ENCODE measurements at places on chromosomes 2 and 18. TPM values are rescaled to one million over a fixed set of nuclear protein-coding genes. Genes with fewer than 3 reads are reported as not detected.
A peak's percentile ranks its signal among the peaks of the same experiment; 100 is the strongest.

- no peak for DNase-seq
Observed at GRCh38 chr18:8937160-8938094, 165.1 kb upstream of the NDUFV2 start.

DNA sequence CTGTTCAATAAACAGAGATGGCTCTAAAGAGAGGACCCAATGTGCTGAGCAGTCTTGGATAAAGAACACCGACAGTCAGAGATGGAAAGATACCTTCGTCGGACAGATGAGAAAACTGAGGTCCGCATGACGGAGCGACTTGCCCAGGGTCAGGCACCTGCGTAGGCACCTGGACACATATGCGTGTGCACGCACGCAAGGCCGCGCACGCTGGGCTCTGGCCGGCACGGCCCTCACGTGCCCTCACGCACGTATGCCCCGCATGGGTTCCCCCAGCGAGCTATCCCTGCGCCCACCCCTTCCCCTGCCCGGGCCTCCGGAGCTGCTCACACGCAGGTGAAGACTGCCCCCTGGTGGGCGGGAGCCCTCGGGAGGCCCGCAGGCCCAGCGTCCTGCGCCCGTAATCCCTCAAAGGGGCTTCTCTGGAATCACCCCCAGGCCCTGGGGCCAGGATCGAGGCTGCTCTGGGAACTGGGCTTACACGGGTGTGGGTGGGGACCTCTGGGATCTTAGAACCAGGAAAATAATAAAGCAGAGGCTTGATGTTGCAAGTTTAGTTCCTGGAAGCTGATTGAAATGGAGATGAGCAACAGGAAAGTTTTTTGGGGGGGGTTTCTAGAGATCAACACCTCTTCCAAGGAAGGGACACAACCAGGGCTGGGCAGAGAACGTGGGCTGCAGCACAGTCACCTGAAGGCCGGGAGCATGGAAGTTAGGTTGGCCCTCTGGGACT, 246.3 kb downstream of the TNS1 start:
- DNase-seq: peak; percentile 34

DNA sequence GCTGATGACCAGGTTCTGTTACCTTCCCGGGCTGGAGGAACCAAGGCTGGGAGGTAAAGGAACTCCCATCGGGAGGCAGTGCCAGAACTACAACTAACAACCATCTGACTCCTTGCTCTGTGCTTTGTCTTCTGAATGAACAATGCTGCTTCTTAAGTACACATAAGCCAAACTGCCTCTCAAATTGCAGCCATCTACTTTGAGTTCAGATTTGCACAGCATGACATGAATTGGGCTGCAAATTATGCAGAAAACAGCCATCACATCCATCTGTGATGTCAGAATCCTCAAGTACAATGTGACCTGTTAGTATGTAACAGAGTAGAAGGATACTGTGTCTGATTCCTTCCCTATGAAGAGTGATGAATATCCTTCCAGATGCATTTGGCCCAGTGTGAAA, 290.6 kb downstream of the ZNF521 start:
- no peak for DNase-seq

DNA sequence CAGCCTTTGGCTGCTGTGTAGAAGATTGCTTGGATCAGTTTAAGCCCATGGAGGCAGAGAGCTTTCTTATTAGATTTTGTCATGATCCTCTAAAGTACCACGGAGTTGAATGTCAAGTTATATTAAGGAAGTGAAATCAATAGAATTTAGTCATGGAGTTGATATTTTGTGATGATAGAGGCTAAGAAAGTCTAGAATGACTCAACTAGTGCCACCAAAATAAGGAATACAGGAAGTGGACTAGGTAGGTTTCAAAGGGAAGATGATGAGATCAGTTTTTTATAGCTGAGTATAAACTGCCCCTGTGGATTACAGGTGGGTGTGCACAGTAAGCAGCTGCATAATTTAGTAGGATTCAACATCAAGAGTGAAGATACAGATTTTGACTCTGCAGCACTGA, 25.2 kb downstream of the FBXO36 start:
- DNase-seq: no peak

DNA sequence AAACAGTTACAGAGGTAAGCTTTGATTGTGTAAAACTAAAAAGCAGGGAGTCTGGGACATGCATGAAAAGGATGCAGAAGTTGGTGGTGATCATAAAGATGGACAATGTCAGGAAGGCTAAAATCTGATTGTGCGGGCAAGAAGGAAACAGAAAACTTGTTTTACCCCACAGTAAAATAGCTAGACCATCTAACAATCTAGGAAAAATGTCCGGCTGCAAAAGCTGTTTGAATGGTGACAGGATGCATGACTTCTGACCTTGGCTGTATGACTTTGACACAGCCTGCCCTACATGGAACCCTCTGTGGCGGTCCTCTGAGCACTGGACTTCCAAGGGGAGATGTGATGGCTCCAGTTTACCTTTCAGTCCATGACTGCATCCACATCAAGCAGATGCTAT, 93.6 kb downstream of the RAPH1 start:
- DNase-seq: no peak

- no peak for DNase-seq
Observed at GRCh38 chr18:69820538-69820937, 127.1 kb downstream of the CD226 start.

- DNase-seq: peak; percentile 22
Observed at GRCh38 chr2:26243470-26244308, 743 bp downstream of the HADHA start.

DNA sequence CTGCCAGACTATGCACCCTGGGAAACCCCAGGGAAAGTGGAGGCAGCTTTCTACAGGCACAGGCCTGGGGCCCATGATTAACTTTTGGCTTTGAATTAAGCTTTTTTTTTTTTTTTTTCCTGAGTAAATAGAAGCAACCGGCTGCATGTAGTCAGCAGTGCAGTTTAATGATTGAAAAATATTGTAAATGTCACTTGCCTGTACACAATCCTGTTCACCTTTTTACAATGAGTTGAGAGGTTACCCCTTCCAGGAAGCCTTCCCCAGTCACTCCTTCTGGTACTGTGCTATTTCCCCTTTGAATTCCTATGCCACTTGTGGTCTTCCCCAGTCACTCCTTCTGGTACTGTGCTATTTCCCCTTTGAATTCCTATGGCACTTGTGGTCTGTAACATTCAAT, 475.6 kb downstream of the TDRD15 start:
- DNase-seq: peak; percentile 57

DNA sequence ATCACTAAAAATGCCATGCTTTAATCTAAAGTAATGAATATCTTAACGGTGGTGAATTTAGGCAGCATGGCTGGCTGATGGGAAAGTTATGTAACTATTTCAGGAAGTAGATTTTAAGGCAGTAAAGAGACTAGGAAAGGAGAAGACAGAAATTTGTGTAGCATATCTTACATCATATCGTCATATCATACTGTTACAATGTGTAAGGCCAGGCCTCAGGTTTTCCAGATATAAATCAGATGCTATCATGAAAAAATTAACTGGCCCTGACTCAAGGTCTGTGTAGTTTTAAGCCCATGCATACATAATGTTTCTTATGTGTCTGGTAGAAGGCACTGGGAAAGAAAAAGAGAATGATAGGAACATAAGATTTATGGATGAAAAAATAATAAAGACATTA, 8.9 kb upstream of the FAP start:
- DNase-seq: no peak

DNA sequence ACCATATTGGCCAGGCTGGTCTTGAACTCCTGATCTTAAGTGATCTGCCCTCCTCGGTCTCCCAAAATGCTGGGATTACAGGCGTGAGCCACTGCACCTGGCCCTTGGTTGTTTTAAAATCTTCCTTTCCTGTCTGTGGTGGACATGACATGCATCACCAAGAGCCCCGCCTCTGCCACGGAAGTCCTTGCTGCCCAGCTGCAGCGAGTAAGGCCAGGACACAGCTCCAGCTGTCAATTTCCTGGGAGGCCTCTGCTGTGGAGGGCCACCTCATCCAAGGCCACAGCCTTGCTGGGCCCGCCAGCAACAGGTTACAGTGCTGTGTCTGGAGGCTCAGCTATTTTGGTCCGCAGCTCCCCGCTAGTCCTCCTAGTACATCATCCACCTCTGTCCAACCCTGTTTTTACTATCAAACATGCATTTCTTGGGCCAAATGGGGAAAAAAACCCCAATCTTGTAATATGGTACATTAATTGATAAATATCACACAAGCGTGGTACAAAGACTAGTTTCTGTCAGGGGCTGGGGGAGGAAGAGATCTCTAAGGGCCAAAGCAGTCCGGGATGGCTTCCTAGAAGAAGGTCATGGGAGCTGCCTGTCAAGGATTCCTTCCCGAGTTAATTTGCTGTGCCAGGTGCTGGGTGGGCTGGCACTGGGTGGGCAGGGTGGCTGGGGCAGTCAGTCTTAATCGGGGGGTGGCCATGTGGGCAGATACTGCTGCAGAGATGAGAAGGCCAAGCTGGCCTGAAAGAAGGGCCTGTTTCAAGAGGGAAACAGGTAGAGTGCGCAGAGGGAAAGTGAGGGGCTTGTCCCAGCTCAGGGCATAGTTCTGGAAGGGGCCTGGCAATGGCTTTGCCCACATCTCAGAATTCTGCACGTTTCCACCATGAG, 100.5 kb downstream of the INHBB start:
- DNase-seq: no peak

DNA sequence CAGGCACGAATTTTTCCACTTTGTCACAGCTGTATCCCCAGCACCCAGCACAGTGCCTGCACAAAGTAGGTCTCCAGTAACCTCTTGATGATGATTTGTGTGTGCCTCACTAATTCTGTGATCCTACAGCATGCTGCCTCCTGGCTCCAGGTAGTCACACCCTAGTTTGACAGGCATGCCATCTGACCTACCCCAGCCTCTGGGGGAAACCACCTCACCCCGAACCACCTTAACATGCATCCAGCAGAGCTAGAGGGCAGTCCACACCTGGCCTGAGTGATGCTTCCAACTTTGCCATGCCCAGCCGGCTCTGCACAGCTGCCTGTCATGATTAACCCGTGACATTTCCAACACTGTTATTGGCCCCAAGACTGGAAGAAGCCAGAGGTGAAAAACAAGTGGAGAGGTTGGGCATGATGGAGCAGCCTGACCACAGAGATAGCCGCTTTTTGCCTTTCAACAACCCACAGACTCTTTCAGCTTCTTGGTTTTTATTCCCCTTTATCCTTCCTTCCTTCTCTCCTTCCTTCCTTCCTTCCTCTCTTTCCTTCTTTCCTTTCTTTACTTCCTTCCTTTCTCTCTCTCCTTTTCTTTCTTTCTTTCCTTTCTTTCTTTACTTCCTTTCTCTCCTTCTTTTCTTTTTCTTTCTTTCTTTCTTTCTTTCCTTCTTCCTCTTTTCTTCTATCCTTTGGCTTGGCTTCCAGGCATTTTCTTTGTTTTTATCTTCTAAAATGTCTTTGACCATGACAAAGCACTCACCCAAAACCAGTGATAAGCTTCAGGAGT, 294.4 kb upstream of the SIX2 start:
- no peak for DNase-seq

- no peak for DNase-seq
Observed at GRCh38 chr2:132608311-132608710, 61.7 kb downstream of the LYPD1 start.

- DNase-seq: peak; percentile 42
Observed at GRCh38 chr2:222703886-222704285, 32.4 kb downstream of the MOGAT1 start.

DNA sequence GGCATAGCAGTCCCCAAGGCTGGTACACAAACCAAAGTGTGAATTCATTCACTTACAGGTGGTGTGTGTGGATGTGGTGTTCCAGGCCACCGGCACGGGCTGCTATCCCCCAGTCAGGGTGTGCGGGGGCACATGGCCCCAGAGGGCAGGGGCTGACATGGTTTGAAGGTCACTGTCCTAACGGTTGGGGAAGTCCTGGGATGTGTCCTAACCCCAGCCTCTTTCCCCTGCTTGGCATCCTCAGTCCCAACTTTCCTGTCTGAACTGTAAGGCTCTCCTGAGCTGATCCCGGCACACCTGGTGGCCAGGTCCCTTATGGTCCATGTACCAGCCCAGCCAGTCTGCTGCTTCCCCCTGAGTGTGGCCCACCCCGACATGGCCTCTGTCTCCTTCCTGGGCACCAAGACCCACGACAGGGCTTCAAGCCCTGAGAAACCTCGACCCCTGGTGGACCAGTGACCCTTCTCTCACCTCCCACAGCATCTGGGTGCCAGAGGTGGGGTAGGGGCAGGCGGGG, 2.4 kb upstream of the TMEM185B start:
- DNase-seq: no peak

The SCG2 gene
- total RNA-seq: 18.0 TPM

The NEDD4L gene
- total RNA-seq: 54.1 TPM

The COL6A3 gene
- 2.1 TPM for total RNA-seq

The ZSWIM2 gene
- not detected for total RNA-seq

The MOCOS gene
- total RNA-seq: 3.2 TPM

The CSRNP3 gene
- total RNA-seq: 0.27 TPM

The TUBB8B gene
- not detected for total RNA-seq

The GRHL1 gene
- 3.2 TPM for total RNA-seq
